NCI-H1930 (cell line): ENCODE measurements at places on chromosomes 7 and 10.

- DNase-seq, result no peak
Measured at GRCh38 chr7:2010551-2011265, 222.0 kb downstream of the MAD1L1 start.

GRCh38 chr10:63901881-63902280 is 380.7 kb downstream of the REEP3 start:
- no peak for DNase-seq

GRCh38 chr10:59372543-59372942 is 10.2 kb upstream of the FAM13C start:
- no peak for DNase-seq

DNA sequence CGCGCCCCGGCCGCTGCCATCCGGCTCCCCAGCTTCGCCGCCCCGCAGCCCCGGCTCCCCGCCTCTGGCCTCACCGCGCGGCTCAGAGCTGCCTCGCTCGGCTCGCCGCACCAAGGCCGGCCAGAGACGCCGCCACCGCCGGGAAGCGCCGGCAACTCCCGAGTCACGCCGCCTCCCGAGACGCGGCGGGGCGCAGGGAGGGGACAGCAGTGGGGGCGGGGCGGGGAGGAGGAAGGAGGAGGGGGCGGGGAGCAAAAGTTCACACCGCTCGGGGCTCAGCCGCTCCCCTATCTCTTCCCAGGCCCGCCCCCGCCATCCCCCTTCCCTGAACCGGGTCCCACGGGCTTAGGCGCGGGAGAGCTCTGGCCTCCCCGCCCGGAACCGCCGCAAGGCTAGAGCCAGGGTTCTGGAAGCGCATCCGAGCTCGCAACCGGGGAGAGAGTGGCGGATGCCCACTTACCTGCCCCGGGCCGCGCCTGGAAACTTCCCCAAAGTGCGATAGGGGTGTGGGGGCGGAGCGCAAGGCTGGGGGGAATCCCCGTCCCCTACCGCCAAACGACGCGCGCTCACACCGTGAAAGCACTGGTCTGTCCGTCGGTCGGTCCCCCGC is 1.0 kb downstream of the CHST15 start:
- DNase-seq, result no peak

DNA sequence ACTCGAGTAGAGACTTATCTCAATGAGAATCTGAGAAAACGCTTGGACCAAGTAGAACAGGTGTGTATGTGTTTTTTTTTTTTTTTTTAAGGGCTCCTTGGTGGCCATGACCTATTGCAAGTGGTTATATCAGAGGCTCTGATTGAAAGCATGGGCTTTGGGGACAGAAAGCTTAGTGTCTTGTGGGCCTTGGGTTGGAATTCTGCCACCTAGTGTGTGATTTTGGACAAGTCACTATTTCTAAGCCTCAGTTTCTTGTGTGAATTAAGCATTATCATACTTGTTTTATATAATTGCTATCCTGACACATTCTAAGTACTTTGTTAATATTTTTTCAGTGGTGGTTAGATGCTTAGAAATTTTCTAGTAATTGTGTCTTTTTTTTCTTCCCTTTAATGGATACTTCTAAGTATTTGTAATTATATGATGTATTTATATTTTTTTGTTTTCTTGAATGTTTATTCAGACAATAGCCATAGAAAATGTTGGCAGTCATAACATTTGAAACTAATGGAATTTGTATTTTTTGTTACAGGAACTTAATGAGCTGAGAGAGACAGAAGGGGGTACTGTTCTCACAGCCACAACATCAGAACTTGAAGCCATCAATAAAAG is 33.1 kb downstream of the SMC3 start:
- DNase-seq, result peak; percentile 0

DNA sequence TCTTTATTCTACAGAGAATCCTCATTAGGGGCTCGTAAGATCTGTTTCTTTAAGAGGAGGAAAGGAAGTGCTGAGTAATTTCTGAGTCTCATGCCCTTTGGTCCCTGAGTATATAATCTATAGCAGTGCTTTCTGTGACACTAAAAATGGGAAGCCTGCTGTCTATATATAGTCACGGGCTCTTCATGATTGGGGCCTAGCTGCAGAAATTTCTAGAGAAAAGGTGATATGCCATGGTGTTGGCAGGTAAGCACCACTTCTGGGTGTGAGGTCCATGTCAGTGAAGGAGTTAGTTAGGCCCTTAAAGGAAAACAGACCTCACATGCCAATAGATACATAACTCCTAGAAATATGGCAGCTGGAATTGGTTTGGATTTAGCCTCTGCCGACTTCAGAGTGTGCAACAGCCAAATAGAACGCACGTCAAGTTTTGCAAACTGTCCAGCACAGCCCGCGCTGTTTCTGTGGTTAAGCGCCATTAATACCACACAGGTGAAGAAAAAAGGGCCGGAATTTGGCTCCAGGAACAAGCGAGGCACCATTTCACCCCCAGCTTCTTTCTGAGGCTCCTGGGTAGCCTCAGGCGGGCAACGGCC is 123.2 kb downstream of the TACC2 start:
- DNase-seq, result no peak

- no peak for DNase-seq
Measured at GRCh38 chr7:132435016-132435990, 141.0 kb downstream of the PLXNA4 start.
